ENCODE measurements at places on chromosomes 2 and 18.
A peak's percentile ranks its signal among the peaks of the same experiment; 100 is the strongest.

DNA sequence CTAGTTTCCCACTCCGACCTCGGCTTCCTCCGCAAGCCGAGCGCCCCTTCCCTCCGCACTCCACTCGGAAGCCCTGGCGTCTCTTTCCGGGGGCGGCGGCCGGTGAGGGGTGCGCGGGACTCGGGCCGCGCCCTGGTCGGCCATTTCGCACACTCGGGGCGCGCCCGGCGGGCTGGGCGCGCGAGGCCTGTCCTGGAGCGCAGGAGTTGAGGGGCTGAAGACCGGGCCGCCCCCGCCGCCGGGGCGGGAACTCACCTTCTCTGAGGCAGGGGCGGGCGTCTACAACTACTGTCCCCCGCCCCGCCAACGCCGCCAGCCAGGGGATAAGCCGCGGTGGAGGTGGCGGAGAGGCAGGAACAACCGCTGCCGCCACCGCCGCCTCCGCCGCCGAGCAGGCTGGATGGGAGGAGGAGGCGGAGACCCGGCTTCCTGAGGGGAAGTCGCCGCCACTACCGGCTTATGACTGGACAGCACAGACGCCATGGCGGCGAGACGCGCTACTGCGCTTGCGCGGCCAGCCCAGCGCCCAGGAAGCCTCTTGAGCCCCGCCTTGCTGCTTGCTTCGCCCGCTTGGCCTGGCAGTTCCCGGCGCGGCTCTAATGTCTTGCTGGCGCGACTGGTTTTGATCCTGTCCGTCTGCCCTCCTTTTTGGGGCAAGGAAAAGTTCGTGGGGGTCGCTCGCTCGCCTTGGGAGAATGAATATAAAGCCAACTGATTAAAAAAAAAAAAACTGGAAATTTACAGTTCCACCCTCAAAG lies at the start of gene KRCC1:
Gene KRCC1 (minus strand): TSS at position 413 of the 758 bp plus-strand sequence. CDS start 27,220 bp downstream, outside the sequence.
- peak; percentile 96 for DNase-seq

DNA sequence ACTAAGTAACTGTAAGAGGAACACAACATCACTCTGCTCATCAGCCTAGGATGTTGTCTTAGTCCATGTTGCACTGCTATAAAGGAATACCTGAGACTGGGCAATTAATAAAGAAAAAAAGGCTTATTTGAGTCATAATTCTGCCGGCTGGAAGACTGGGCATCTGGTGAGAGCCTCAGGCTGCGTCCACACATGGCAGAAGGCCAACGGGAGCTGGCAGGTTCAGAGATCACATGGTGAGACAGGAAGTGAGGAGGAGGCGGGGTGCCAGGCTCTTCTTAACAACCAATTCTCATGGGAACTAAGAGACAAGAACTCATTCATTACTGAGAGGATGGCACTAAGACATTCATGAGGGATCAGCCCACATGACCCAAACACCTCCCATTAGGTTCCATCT lies 46.8 kb downstream of the EPG5 start:
- peak; percentile 42 for DNase-seq

DNA sequence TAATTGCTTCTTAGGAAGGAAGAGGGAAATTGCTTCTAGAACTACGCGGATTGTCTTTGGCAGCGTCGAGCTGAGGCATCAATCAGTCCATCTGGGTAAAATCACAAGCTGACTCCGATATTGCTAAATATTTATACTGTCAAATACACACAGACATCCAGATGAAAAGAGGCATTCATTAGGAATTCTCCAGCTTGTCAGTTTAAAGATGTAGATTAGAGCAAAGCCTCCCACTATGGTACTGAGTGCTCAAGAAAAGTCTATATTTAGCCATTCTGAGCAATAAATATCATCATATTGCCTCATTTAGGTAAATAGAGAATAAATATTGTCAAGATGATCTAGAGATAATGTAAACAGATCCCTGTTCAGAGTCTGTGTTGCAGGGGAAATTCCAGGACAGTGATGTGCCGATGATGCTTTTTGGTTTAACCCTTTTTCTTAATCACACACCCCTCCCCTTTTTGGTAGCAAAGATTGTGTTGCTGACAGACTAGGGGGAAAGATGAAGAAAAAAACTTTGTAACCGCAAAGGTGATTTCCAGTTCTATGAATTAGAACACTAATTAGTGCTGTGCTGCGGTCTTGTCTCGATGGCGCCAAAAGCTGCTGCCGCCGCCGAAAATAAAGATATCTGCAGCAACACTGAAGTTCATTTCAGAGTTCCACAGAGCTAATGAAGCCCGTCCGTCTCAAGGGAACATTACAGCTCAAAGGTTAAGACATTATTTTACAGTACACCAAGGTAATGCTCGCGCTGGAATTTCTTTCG lies 171.8 kb downstream of the PTGR3 start:
- DNase-seq: no peak

GRCh38 chr18:9401176-9401575 lies 66.6 kb downstream of the TWSG1 start:
- no peak for DNase-seq

- DNase-seq: peak; percentile 83
Observed at GRCh38 chr2:37920570-37920969, 4.5 kb upstream of the RMDN2 start.

- peak; percentile 57 for DNase-seq
Observed at GRCh38 chr2:102187496-102188150, 800 bp downstream of the IL1RL2 start.

DNA sequence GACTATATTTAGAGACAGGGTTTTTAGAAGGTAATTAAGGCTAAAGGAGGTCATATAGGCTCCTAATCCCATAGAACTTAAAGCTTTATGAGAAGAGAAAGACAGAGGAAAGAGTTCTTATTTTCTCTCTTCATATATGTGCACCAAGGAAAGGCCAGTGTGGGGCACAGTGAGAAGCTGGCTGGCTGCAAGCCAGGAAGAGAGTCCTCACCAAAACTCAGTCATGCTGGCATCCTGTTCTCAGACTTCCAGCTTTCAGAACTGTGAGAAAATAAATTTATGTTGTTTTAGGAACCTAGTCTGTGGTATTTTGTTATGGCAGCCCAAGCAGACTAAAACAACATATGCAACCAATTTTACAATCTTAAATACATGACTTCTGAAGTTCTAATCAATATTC lies 31.5 kb upstream of the ATIC start:
- peak; percentile 46 for DNase-seq

Data from fibroblast of skin of scalp (primary cell).